AG09309 (cell line): ENCODE measurements at places on chromosomes 12 and 14.

- DNase-seq, result no peak
Observed at GRCh38 chr12:127044836-127045235, 1222.1 kb upstream of the TMEM132C start.

GRCh38 chr12:4505376-4505986, 33.2 kb upstream of the RAD51AP1 start:
- DNase-seq, result no peak

- DNase-seq, result no peak
Observed at GRCh38 chr12:54977857-54978256, 6.7 kb downstream of the TESPA1 start.

GRCh38 chr14:50122291-50122690, 5.9 kb upstream of the VCPKMT start:
- no peak for DNase-seq

GRCh38 chr12:48712209-48712608, 4.3 kb downstream of the CCNT1 start:
- no peak for DNase-seq

- no peak for DNase-seq
Observed at GRCh38 chr14:49483268-49483667, 102.9 kb downstream of the RPS29 start.

DNA sequence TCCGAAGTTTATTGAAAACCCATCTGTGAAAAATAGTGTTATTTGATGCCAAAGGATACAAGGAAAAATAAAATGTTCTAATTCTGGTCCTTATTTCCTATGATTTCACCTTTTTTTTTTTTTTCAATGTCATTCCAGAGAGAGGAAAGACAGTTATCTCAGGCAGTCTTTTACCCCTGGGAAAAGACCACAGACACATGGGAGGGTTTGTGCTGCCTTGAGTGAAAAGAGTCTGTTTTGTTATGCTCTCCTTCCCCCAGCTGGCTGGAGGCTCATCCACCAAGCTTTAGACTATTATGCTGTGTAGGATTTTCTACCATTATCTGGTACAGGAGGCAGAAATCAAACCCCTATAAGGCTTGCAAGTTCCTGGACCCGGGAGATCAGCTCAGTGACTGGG, 151.8 kb downstream of the CRADD start:
- DNase-seq, result no peak

GRCh38 chr14:77322250-77322902, 1.5 kb downstream of the GSTZ1 start:
- DNase-seq, result no peak

DNA sequence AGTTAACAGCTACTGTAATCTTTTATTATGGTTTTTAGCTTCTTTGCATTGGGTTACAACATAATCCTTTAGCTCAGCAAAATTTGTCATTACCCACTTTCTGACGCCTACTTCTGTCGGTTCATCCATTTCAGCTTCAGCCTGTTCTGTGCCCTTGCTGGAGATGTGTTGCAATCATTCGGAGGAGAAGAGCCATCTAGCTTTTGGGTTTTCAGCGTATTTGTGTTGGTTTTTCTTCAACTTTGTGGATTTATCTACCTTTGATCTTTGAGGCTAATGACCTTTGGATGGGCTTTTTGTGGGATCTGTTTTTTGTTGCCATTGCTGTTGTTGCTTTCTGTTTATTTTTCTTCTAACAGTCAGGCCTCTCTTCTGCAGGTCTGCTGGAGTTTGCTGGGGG, 69.2 kb upstream of the ATXN7L3B start:
- DNase-seq, result no peak

GRCh38 chr12:57156701-57157403, 9.4 kb upstream of the LRP1-AS start:
- DNase-seq, result no peak

- no peak for DNase-seq
Observed at GRCh38 chr12:38903596-38903995, 1.8 kb downstream of the CPNE8 start.

DNA sequence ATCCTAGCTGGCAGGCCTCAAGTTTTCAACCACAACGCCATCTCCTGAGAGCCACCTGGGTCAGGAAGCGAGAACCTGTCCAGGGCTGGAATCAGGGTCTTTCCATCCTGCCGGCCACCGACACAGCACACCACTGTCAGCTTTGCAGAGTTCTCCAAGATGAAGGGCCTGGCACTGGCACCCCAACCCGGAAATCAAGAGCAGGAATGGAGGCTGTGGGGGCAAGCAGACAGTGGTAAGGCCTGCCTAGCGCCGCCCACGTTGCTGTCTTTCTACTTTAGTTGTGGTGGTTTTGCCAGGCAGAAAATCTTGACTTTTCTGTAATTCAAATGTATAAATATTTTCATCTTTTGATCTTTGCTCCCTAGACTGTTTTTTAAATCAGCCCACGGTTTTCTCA, 90.7 kb downstream of the ITPK1 start:
- DNase-seq, result no peak

DNA sequence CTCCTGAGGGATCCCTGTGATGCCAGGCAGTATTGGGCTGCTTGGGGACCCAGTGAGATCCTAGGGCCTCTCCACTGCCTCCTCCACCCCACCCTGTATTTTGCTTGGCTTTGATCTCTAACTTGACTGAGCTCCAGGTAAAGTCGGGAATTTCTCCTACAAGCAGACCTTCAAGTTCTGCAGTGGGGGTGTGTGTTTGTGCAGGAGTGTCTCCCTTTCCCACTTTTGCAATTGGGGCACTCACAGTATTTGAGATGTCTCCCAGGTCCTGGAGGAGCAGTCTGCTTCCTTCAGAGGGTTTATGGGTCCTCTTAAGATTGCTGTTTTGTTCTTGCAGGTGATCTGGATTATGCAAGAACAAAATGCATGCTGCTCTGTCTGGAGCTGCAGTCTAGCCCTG, 68.9 kb downstream of the ALG10B start:
- no peak for DNase-seq

DNA sequence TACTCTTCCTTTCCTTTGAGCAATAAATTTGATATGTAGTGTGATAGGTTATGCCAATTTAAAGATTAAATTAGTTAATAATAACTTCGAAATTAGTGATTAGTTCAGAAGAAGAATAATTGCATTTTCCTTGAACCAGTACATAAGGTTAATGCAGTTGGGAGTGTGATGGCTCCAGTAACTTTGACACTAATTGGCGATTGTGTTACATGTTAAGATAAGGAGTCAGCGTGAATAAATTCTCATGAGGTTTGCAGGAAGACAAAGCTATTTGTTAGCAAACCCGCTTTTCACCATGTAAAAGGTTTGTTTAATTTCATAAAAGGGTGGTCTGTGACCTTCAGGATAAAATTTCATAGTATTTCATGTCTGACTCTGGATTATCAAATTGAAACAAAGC, 1226.8 kb downstream of the SLC16A7 start:
- DNase-seq, result no peak

- DNase-seq, result no peak
Observed at GRCh38 chr12:104306376-104306775, 2.8 kb downstream of the EID3 start.

DNA sequence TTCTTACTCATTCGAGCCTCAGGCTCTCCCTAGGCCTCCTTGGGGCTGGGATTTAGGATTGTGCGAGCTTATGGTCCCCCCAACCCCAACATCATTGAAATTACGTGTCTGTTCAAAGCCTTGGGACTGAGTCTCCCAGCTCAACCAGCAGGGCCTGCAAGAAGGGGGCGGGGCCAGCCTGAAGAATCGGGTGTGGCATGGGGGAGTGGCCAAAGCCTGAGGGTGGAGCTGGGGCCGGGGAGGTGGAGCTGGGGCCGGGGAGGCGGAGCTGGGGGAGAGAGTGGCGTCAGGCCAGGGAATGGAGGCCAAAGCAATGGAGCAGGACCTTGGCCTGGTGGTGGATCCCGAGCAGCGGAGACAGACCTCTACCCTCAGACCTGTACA, 24.3 kb upstream of the HSPB8 start:
- DNase-seq, result no peak

DNA sequence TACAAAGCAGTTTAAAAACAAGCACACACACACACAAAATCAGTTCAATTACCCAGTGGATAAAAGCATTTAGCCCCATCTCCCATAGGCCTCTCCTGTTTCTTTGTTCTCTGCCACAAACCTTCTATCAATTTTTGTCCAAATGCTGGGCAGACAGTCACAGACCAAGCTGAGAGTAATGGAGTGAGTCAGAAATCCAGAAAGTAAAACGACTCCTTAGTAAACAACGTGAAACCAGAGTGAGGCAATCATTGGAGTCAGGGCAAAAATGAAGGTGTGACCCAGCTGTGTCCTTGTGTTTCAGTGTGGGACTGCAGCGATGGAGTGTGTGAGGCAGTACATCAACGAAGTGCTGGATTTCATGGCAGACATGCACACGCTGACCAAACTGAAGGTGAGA, 102.0 kb downstream of the PRIMA1 start:
- DNase-seq, result no peak

DNA sequence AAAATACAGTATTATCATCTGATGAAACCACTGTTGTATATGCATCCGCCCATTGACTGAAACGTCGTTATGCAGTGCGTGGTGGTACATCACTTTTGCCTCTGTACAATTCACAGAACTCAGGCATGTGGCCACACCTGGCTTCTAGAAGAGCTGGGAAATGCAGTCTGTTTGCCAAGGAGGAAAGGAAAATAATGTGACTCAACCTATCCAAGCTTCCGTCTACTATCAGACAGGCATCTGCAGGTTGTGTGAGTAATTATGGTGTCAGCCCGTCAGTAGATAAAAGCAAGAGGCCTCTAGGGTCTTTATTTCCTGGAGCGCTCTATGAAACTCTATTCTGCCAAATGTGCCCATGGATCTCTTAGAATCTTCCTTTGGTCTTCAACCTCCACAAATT, 111.6 kb downstream of the BBS10 start:
- no peak for DNase-seq

GRCh38 chr14:72142328-72142727, 210.1 kb downstream of the RGS6 start:
- DNase-seq, result no peak

GRCh38 chr14:33457617-33458016, 493.3 kb downstream of the EGLN3 start:
- DNase-seq, result no peak

- DNase-seq, result no peak
Observed at GRCh38 chr14:74572726-74573301, 39.2 kb downstream of the LTBP2 start.

- peak; percentile 10 for DNase-seq
Observed at GRCh38 chr14:60051721-60052221, 40.0 kb upstream of the PCNX4 start.

DNA sequence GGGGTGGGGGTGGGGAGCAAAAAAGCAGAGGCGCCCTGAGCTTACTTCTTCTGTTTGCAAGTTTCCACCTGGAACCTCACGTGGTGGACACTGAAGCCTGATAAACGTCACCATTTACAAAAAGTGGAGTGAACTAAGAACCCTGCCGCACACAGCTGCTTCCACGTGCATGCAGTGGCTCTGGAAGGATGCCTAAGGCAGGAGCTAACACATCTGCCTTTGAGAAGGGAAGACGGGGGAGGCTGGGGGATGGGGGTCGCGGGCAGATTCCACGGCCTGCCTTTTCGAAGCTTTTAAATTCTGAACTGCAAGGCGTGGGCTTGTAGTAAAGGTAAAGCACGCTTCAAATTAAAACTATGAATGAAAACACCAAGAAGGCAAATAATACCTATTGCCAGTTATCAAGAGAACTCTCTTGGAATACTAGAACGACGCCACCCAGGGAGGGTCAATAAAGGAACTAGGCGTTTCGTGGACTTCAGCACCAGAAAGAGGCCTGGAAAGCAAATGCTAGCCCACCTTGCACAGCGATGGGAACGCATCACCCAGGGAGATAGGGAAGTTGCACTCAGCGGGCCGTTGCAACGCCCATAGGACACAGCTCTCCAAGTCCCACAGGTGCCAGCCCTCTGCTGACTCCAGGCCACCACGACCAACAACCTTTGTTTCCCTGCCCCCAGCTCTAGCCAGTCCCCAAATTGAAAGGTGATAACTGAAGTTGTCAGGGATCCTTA, 61.8 kb downstream of the TESC start:
- DNase-seq, result no peak

DNA sequence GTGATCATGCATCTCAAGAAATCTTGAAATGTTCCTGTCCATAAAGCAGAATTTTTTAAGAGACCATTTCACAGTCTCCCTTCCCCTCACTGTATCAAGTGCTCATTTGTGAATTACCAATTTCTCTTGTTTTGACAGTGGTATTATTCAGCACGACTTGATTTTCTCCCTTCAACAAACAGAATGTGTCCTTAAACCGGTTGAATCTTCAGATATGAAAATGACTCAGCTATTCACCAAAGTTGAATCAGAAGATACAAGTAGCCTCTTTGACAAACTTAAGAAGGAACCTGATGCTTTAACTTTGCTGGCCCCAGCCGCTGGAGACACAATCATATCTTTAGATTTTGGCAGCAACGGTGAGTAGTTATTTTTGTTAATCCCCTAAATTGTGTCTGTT, 25.5 kb upstream of the SNAPC1 start:
- no peak for DNase-seq

DNA sequence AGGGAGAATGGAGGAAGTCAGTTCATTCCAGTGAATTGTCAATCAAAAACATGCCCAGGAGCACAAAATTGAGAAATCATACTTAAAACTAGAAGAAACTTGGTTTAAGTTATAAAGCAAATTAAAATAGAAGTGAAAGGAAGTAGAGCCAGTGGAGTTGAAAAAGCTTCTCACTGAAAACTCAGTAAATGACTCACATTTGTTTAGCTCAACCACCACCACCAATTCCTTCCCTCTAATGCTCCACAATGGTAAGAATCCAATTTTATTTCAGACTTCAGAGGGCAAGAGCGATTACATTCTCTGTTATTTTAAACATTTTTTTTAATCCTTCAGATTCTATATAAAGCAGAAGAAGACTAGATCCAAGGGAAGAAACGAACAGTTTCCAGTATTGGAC, 19.4 kb downstream of the UTP20 start:
- DNase-seq, result no peak

DNA sequence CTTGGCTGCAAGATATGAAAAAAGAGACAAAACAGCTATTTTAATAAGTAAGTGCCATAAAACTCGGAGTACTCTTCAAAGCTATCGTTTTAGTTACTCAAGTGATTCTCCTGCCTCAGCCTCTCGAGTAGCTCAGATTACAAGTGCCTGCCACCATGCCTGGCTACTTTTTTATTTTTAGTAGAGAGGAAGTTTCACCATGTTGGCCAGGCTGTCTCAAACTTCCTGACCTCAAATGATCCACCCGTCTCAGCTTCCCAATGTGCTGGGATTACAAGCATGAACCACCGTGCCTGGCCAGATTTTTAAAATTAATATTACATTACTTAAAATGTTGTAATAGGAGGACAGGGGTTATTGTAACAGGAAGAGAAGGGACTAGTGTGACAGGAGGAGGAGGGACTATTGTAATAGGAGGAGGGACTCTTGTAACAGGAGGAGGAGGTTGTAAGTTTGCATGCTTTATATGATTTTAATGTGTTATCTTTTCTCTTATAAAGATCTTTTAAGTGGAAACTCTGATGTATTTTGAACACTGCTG, 61.3 kb downstream of the KITLG start:
- DNase-seq, result no peak

GRCh38 chr12:89154743-89155499, 197.4 kb downstream of the DUSP6 start:
- no peak for DNase-seq

- DNase-seq, result no peak
Observed at GRCh38 chr12:122944605-122945592, 21.4 kb downstream of the ABCB9 start.

- no peak for DNase-seq
Observed at GRCh38 chr12:9751204-9752144, 9.2 kb downstream of the CD69 start.

GRCh38 chr14:70622111-70622712, 19.5 kb upstream of the TTC9 start:
- DNase-seq, result no peak
